ENCODE measurements at places on chromosomes 5 and 9. TPM values are rescaled to one million over a fixed set of nuclear protein-coding genes. Genes with fewer than 3 reads are reported as not detected.

Gene ZFR
- total RNA-seq: 73.7 TPM

Gene SPINK4
- not detected for total RNA-seq

Gene TMEM232
- total RNA-seq: 5.1 TPM

Gene PCSK1
- 0.14 TPM for total RNA-seq

Gene PTBP3
- 140 TPM for total RNA-seq

Gene ADRB2
- total RNA-seq: 6.8 TPM

Gene FCN1
- total RNA-seq: 0.34 TPM

Gene OLFM1
- 11.7 TPM for total RNA-seq

Gene CACFD1
- 23.0 TPM for total RNA-seq

Gene WDR38
- not detected for total RNA-seq

Gene DNAH5
- total RNA-seq: 3.7 TPM

Gene IGIP
- total RNA-seq: 13.8 TPM

Gene LYRM7
- total RNA-seq: 7.6 TPM

Gene UBE2QL1
- 2.5 TPM for total RNA-seq

Gene EPB41L4A
- 37.5 TPM for total RNA-seq

Gene COL5A1
- total RNA-seq: 16.9 TPM

Gene NRARP
- total RNA-seq: 24.3 TPM

Gene TLR4
- 4.7 TPM for total RNA-seq

Gene DEPDC1B
- 1.8 TPM for total RNA-seq

Gene ZFP2
- total RNA-seq: 4.5 TPM

Gene RASGEF1C
- total RNA-seq: 3.1 TPM

Gene CDH6
- 1.2 TPM for total RNA-seq

Gene SPACA9
- total RNA-seq: 16.5 TPM

Gene GFPT2
- 3.2 TPM for total RNA-seq

Gene MTMR12
- total RNA-seq: 43.1 TPM

Gene SPATA31C1
- total RNA-seq: 0.97 TPM

Gene SIT1
- 0.18 TPM for total RNA-seq

Gene ANKRD31
- total RNA-seq: 0.41 TPM

Gene BHMT2
- total RNA-seq: 4.0 TPM

Gene SPINK7
- not detected for total RNA-seq

Gene LTC4S
- 7.8 TPM for total RNA-seq

Gene ARHGEF28
- 18.9 TPM for total RNA-seq

Gene ZNF483
- 30.4 TPM for total RNA-seq

Gene SDHA
- 66.7 TPM for total RNA-seq

Gene ARSI
- 1.5 TPM for total RNA-seq

Gene AOPEP
- 188 TPM for total RNA-seq

Gene SPINK5
- total RNA-seq: 2.6 TPM

Gene BRINP1
- total RNA-seq: 8.8 TPM

Gene CDC25C
- total RNA-seq: 0.14 TPM

Gene TAS2R1
- total RNA-seq: not detected

Gene TAF11L5
- total RNA-seq: not detected

Gene NMUR2
- total RNA-seq: 7.0 TPM

Gene IL5
- total RNA-seq: not detected

Gene SMIM32
- 0.36 TPM for total RNA-seq

Gene SLC25A2
- total RNA-seq: 0.23 TPM
